Mesenchymal stem cell (in vitro differentiated cells and primary cell): ENCODE measurements at places on chromosomes 7 and 10.

DNA sequence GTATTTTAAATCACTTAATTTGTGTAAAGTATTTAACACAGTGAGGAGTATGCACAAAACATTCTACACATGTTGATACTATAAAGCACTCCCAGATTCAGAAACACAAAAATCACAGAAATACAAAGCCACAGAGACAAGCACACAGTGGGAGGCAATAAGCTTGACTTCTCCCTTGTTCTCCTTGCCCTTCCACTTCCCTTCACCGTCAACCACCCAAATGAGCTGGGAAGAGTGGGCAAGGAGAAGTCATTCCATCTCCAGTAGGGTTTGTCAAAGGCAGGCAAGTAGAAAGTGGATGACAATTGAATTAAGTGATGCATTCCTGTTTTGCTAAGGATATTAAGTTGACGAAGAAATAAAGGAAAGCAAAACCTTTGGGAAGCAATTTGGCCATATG, 4.2 kb upstream of the TMEM139 start:
- H3K27me3 ChIP-seq = no peaks in the 10 kb centered on the region
- H3K4me1 ChIP-seq = peaks cover 12% of the 10 kb centered on the region

DNA sequence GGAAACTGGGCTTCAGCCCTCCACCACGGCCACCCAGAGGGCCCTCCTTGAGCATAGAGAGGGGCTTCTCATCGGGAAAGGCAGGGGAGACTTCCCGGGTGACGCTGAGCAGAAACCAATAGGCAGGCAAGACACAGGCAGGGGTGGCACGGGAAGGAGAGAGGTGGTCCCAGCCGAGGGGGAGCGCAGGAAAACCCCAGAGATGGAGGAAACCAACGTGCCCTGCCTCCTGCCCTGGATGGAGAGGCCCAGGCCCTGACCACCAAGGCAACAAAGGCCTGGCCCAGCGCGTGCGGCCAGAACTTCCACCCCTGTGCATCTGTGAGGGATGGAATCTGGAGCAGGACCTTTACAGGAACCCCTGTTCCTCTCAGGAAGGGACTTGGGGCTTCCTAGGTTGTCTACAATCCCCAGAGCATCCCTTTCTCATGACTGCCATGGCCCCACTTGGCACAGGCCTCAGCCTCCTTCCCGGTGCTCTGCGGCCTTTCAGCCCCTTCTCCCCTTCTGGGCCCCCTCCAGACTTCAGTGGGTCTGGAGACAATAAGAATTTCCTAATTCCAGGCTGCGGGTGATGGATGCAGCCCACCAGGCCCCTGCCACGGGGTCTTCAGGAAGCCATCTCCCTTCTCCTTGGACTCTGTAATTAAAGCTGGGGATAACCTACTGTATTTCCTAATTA, 137.0 kb upstream of the RET start:
- peaks cover 16% of the 10 kb centered on the region for H3K27me3 ChIP-seq
- H3K27ac ChIP-seq = no peak overlapping the region
- H3K4me3 ChIP-seq = no peak overlapping the region
- no peaks in the 10 kb centered on the region for H3K36me3 ChIP-seq

DNA sequence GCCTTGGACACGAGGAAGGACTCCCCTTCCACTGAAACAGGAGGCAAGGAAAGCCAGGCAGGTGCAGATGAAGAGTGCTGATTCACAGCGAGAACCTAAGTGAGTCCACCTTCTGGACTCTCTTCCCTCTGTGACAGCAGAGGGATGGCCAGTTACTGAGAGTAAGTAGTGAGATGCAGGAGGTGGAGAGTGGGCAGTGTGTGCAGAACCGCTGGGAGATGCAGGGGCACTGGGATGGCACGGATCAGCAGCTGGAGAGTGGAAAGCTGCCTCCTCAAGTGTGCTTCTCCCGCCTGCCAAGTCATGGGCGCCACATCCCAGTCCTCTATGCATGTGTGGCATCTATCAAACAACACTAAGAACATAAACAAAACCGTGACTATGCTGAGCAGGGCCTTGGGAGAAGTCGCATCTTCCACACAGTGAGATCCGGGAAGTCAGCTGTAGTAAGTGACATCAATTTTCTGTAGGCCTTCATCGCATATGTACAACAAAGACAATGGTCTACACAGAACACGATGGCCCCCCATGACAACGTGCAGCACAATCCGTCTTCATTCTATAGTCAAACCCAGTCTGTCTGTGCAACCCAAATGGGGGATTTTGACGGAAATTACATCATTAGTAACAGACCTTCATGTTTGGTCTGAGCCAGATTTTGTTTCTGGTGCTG, 217.4 kb upstream of the KLF14 start:
- no peak overlapping the region for H3K4me3 ChIP-seq
- H3K36me3 ChIP-seq = peaks cover 80% of the 10 kb centered on the region
- H3K27ac ChIP-seq = peak overlapping the region; percentile 10
- H3K27me3 ChIP-seq = no peaks in the 10 kb centered on the region
- H3K4me1 ChIP-seq = peaks cover 5% of the 10 kb centered on the region

DNA sequence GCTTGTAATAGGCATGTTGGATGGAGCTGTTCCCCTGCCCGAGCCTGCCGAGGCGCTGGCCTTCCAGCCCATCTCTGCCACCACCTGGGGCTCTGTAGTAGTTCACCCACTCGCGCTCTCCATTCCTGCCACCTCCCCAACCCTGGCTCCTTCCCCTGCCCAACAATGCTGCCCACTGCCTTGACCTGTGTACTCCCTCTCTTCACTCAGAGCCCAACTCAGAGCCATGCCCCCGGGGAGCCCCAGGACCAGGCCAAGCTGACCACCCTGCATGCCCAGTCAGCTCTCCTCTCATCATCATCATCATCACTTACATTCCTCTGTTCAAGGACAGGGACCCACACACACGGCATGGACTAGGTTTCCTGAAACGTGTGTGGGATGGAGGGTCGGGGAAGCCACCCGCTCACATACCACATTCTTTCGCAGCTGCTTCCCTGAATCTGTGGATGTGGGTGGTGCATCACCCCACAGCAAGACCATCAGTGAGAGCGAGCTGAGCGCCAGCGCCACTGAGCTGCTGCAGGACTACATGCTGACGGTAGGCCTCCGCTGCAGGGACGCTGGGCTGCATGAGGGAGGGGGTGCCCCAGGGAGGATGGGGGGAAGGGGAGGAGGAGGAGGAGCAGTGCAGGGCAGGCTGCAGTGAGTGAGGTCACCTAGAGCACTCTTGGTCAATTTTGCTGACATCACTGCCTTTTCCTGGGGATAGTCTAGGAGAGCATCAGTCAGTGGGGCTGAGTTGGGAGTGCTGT, 15.6 kb downstream of the NACAD start:
- H3K27me3 ChIP-seq = no peaks in the 10 kb centered on the region
- no peak overlapping the region for H3K4me3 ChIP-seq
- H3K4me1 ChIP-seq = peaks cover 10% of the 10 kb centered on the region
- no peak for DNase-seq
- no peak overlapping the region for H3K27ac ChIP-seq

GRCh38 chr7:45237788-45238461, 80.3 kb downstream of the RAMP3 start:
- H3K4me1 ChIP-seq = no peaks in the 10 kb centered on the region
- no peak overlapping the region for H3K4me3 ChIP-seq
- no peak for DNase-seq
- peaks cover 20% of the 10 kb centered on the region for H3K27me3 ChIP-seq

GRCh38 chr7:94348142-94348541, 46.6 kb upstream of the COL1A2 start:
- DNase-seq = peak; percentile 56
- H3K36me3 ChIP-seq = no peaks in the 10 kb centered on the region
- H3K27me3 ChIP-seq = no peaks in the 10 kb centered on the region
- H3K4me3 ChIP-seq = no peak overlapping the region
- H3K4me1 ChIP-seq = peaks cover 7% of the 10 kb centered on the region

GRCh38 chr7:151352512-151352911, 10.9 kb downstream of the NUB1 start:
- no peak overlapping the region for H3K4me3 ChIP-seq
- DNase-seq = no peak
- no peaks in the 10 kb centered on the region for H3K27me3 ChIP-seq
- peaks cover 4% of the 10 kb centered on the region for H3K4me1 ChIP-seq

DNA sequence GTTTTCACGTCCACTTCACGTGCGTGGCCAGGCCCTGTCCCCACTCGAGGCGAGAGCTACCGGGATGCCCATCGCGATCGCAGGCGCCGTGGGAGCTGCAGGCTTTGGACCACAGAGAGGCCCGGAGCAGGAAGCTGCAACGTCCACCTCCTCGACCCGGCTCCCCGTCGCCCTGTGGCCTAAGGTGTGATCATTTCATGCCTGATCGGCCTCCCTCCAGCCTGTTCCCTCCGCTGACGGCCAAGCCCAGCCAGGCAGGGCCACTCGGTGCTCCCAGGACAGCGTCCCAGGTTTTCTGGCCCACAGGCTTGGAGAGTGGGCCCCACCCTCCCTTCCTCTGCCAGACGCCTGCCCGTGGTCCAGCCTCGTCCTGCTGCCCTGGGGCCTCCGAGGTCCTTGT, 19.6 kb downstream of the KNDC1 start:
- DNase-seq = no peak

GRCh38 chr10:7891634-7892033, 73.3 kb downstream of the TAF3 start:
- H3K4me1 ChIP-seq = peaks cover 2% of the 10 kb centered on the region
- DNase-seq = peak; percentile 12
- H3K27ac ChIP-seq = no peak overlapping the region
- no peaks in the 10 kb centered on the region for H3K36me3 ChIP-seq
- H3K27me3 ChIP-seq = no peaks in the 10 kb centered on the region
